ENCODE measurements at places on chromosomes 1 and 21.

- DNase-seq, result no peak
- H3K27me3 ChIP-seq, result no peaks in the 10 kb centered on the region
- no peak overlapping the region for H3K4me3 ChIP-seq
- peaks cover 49% of the 10 kb centered on the region for H3K4me1 ChIP-seq
Observed at GRCh38 chr1:202282025-202282371, 59.7 kb downstream of the UBE2T start.

DNA sequence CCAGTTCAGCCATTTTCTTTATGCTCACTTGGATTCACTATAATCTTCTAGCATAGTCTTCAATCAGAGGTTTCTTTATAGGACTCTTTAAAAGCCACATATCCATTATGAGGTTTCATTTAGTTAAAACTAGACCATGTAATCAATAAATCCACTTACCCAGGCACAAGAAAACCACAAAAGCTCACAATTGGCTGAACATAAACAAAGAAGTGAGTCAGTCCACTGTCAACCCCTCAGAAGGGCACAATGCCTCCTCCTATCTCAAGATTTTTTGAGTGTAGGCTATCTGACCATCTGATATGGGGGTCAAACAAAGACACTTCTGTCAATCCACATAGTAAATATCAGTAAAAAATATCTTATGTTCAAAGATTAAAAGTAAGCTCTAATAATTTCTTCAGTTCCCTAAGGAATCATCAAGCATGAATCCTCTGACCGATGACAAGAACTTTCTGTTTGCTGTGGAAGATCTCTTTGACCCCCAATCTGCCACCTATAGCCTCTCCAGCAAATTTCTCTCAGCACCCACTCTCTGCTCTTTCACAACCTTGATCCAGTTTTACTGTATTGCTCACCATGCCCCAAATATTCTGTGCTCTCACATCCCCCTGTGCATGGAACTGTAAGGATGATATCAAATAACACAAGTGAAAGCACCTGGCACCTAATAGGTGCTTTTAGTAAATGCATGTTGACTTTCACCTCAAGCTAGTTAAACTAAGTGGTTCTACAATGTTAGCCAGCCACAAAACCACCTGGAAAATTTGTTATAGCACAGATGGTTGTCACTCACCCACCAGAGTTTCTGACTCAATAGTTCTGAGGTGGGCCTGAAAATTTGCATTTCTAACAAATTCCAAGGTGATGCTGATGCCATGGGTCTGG, 16.7 kb downstream of the RAB3B start:
- no peak overlapping the region for H3K4me3 ChIP-seq
- H3K27ac ChIP-seq, result no peak overlapping the region
- H3K36me3 ChIP-seq, result no peaks in the 10 kb centered on the region
- H3K4me1 ChIP-seq, result no peaks in the 10 kb centered on the region
- no peak for DNase-seq

DNA sequence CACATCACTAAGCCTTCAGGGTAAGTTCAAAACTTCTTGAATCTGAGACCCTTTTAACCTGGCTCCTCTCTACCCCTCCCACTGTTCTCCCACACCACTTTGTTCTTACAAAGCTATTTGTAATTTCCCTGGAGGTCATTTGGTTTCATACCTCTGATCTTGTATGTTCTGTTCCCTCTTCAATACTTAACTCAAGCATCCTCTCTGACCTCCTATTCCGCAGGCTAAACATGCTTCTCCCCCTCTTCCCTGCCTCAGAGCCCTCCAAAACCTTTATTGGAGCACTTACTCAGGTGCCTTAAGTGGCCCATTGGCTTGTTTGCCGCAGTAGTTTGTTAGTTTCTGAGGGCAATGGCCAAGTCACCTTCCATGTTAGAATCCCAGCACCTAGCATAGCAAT, 54.8 kb downstream of the SSX2IP start:
- no peak for DNase-seq
- no peaks in the 10 kb centered on the region for H3K4me1 ChIP-seq
- no peaks in the 10 kb centered on the region for H3K27me3 ChIP-seq
- H3K27ac ChIP-seq, result no peak overlapping the region

DNA sequence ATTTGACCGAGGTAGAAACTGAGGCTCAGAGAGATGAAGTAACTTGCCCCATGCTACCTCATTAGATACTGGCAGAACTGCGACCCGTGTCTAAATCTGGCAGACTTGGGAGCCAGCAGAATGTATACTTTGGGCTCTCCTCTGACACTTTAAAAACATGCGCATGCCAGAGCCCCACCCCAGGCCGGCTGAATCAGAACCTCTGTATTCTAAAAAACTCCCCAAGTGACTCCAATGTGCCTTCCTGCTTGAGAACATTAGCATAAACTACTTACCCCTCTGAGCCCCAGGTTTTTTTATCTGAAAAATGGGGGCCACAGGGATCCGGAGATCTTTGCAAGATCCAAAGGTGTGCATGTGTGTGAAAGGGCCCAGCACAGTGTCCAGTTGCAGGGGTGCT, 344.7 kb upstream of the USP24 start:
- no peak for DNase-seq
- H3K4me1 ChIP-seq, result peaks cover 8% of the 10 kb centered on the region
- no peak overlapping the region for H3K27ac ChIP-seq
- H3K36me3 ChIP-seq, result no peaks in the 10 kb centered on the region

DNA sequence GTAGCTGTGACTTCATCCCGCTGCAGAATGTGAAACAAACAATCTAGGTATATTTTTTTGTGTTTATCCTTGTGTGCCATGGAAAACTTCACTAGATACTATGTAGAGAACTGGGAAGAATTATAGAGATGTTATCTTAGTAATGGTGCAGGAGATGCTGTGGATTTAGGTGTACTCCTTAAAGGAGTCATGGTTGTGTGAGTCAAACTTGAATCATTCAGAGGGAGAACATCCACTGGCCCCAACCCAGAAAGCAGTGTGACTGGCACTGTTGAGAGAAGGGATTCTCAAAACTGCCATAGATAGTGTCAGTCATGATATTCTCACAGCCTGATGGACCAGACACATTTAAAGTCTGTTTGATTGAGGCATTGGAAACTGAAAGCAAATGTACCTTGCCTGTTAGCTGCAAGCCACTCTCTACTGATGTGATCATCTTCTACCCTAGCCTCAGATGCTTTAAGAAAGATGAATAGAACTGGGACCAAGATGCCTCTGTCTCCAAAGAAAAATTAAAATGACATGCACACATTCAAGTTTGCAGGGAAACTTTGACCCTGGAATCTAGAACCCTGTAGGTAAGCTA, 754.6 kb downstream of the MRPL39 start:
- H3K27ac ChIP-seq, result no peak overlapping the region
- H3K4me1 ChIP-seq, result no peaks in the 10 kb centered on the region
- no peaks in the 10 kb centered on the region for H3K36me3 ChIP-seq
- no peak for DNase-seq

DNA sequence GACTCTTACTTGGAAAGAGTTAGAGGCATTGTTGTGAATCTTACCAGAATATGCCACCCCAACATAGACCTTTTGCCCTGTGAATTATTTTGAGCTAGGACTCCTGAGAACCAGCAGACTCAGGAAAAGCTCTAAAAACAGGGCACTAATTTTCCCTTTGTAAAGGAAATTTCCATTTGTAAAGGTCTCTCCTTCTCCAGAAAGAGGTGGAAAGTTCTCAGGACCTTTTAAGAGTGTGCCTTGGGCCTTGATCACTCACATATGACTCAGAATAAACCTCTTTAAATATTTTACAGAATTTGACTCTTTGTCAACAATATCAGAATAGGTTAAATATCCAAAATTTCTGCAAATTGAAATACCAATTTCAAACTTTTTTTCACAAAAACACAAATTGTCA, 721.8 kb upstream of the NCAM2 start:
- DNase-seq, result no peak
- no peaks in the 10 kb centered on the region for H3K36me3 ChIP-seq
- no peak overlapping the region for H3K27ac ChIP-seq

- H3K27ac ChIP-seq, result no peak overlapping the region
- H3K27me3 ChIP-seq, result no peaks in the 10 kb centered on the region
- no peak overlapping the region for H3K4me3 ChIP-seq
- H3K4me1 ChIP-seq, result no peaks in the 10 kb centered on the region
Observed at GRCh38 chr1:154714638-154715037, 106.7 kb upstream of the ADAR start.

DNA sequence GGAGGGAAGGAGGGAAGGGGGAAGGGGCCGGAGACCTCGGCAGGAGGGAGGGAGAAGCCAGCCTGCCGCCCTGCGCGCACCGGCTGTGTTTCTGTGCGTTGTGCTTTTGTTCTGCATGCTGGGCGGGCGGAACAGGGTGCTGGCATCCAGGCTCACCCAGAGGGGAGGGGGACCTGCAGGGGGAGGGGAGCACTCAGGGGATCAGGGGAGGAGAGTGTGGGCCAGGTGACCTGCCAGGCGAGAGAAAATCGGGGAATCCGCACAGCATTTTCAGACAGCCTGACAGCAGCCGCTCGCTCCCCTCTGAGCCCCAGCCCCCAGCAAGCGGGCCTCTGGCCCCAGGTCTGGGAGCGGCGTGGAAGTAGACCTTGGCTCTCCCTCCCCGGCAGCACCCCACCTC, 54.7 kb downstream of the RIPK4 start:
- H3K27me3 ChIP-seq, result no peaks in the 10 kb centered on the region
- H3K4me3 ChIP-seq, result no peak overlapping the region
- H3K27ac ChIP-seq, result no peak overlapping the region
- H3K36me3 ChIP-seq, result no peaks in the 10 kb centered on the region
- H3K4me1 ChIP-seq, result no peaks in the 10 kb centered on the region

DNA sequence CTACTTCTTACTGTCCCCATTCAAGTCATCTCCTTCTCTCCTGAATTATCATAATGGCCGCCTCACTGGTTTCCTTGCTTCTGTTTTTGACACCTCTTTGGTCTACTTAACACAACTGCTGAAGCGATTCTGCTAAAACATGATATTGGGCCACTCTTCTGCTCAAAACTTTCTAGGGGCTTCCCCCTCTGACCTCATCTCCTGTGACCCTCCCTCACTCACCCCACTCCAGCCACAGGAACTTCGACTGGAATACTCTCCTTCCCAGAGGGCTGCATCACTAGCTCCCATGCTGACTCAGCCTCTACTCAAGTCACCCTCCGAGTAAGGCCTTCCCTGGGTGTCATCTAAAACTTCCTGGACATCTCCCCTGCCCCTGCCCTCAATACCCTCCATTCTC, 35.7 kb downstream of the NRIP1 start:
- no peak overlapping the region for H3K27ac ChIP-seq
- no peak for DNase-seq
- H3K36me3 ChIP-seq, result no peaks in the 10 kb centered on the region
- H3K4me3 ChIP-seq, result no peak overlapping the region
- no peaks in the 10 kb centered on the region for H3K4me1 ChIP-seq

DNA sequence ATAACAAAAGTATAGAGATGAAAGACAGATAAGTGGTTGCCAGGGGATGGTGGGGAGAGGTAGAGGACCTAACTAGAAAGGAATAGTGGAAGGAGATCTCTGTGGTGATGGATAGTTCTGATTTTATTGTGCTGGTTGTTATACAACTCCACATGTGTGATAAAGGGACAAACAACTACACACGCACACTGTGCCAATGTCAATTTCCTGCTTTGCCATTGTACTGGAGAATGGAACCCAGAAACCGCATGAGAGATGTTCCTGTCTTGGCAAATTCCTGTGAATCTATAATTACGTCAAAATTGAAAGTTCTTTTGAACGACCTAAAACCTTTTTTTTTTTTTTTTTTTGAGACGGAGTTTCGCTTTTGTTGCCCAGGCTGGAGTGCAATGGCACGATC, 11.0 kb downstream of the TNFRSF9 start:
- H3K36me3 ChIP-seq, result no peaks in the 10 kb centered on the region
- H3K4me3 ChIP-seq, result no peak overlapping the region
- DNase-seq, result no peak
- H3K4me1 ChIP-seq, result no peaks in the 10 kb centered on the region

DNA sequence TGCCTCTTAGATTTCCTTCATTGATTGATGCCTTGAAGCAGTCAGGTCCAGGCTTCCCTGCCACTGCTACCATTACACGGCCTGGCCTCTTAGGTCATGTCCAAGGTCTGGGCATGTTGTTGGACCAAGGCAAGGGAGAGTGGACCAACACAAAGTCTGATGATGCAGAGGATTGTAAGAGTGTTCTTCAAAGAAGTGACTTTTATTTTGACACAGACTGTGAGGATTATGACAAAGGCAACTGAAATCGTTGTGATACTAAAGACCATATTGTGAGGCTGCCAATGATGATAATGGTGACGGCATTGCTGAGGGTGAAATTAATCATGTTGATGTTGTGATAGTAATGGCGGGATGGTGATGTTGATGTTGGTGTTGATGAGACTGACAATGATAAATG, 149.5 kb downstream of the GRIK3 start:
- DNase-seq, result no peak
- no peak overlapping the region for H3K4me3 ChIP-seq
- H3K36me3 ChIP-seq, result no peaks in the 10 kb centered on the region
- H3K27ac ChIP-seq, result no peak overlapping the region
- H3K27me3 ChIP-seq, result no peaks in the 10 kb centered on the region

GRCh38 chr1:32361308-32361673, 994 bp downstream of the FAM229A start:
- no peak overlapping the region for H3K4me3 ChIP-seq
- peaks cover 25% of the 10 kb centered on the region for H3K36me3 ChIP-seq
- H3K27me3 ChIP-seq, result no peaks in the 10 kb centered on the region
- DNase-seq, result no peak

DNA sequence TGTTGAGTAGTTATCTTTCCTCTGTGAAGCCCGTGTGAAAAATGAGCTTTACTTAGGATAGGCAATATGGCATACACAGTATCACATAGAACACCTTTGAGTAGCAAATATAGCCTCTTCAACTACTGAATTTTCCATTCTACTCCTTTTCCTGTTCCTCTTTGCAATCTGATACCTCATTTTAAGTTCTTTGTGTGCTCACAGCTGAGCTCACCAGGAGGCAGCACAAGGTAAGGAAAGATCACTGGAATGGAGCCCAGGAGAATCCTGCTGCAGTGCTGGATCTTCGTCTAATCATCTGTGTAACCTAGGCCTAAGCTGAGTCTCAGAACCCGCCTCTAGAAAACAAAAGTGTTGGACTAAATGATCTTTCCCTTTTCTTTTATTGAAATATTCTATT, 171.0 kb downstream of the LRRC40 start:
- no peaks in the 10 kb centered on the region for H3K4me1 ChIP-seq
- no peak overlapping the region for H3K27ac ChIP-seq
- DNase-seq, result no peak
- H3K27me3 ChIP-seq, result no peaks in the 10 kb centered on the region
- H3K36me3 ChIP-seq, result no peaks in the 10 kb centered on the region

DNA sequence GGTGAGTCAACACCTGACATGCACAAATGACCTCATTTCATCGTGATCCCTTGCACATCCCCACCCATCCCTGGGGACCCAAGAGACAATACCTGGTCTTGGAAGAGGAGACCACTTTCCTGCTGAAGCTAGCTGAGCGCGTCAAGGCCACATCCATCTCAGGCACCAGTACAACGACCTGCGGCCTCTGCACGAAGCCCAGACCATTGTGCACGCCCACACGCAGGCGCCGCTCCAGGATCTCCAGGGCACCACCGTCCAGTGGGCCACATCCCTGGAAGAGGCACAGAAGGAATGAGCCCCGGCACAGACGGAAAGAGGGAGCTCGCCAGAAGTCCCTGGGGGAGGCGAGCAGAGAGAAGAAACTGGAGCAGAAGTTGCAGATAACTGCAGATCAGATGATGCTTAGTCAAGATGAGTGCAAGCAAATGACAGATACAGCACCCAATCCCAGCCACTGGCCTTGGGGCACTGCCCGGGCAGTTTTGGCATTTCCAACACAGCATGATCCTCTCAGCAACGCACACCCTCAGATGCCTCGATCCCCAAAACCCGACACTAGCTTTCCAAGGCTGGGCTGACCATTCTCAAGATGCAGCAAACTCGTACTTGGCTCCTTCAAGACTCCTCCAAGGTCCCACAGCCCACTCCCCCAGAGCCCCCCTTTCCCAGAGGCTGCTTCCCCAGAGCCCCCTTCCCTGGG, 44.1 kb downstream of the NPHP4 start:
- no peaks in the 10 kb centered on the region for H3K4me1 ChIP-seq
- peak; percentile 42 for DNase-seq
- H3K4me3 ChIP-seq, result no peak overlapping the region
- H3K27me3 ChIP-seq, result no peaks in the 10 kb centered on the region
- no peak overlapping the region for H3K27ac ChIP-seq
